ENCODE measurements at places on chromosomes 11 and 22.

GRCh38 chr11:123428116-123428715, 1.9 kb upstream of the GRAMD1B start:
- DNase-seq: no peak

GRCh38 chr11:34192481-34193401, 87.3 kb downstream of the NAT10 start:
- no peak for DNase-seq

DNA sequence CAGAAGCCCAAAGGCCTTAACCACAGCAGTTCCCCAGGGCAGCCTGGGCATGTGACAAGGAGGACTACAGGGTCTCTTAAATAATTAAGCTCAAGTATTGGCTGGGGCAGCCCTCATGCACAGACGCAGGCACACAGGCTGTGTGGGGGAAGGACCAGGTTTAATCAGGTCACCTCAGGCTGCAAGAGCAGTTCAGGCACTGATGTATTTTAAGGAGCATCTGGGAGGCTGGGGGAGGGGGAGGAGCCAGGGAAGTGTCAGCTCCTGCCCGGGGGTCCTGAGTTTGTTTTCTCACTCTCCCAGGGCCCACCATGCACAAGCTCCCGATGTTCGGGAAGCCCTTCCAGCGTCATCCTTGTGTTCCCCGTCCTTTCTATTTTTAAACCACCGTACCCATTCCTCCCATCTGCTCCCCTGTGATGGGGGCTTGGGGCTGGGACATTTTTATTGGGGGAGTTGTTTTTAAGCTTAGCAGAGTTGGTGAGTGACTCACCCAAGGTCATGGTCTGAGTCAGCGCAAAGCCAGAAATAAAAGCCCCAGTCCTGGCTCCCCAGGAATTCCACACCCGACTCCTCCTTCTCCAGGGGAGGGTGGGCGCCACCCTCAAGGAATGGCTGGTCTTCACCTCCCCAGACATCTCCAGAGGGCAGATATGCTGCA, 2.4 kb downstream of the CSDC2 start:
- DNase-seq: no peak

DNA sequence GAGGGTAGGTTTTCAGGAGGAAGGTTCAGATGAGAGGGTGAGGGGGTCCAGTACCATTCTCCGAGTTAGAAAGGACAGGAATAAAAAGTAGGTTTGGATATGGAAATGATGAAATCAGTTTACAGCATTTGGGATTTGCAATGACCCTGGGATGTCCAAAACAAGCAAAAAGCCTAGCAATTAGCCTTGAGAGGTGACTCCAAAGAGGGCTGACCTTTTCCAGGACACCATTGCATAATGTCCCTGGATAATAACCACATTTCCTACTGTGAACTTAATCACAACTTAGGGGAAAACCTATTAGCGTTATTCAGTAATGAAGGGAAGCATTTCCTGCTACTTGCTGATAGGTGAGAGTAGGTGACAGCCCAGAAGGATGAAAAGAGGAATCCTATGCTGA, 101.4 kb upstream of the ARHGAP42 start:
- no peak for DNase-seq
